ENCODE measurements at places on chromosomes 2 and 18.

GRCh38 chr18:76805221-76805620, 17.1 kb upstream of the ZNF236 start:
- DNase-seq: no peak

DNA sequence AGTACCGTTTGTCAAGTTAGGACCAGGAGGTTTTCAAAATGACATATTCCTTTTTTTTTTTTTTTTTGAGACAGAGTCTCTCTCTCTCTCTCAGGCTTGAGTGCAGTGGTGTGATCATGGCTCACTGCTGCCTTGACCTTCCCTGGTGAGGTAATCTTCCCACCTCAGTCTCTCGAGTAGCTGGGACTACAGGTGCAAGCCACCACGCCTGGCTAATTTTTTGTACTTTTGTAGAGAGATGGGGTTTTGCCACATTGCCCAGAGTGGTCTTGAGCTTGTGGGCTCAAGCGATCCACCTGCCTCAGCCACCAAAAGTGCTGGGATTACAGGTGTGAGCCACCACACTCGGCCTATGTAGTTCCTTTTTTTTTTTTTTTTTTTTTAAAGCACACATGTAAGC, 127.9 kb upstream of the SEC11C start:
- no peak for DNase-seq

GRCh38 chr18:2114289-2114688, 457.0 kb downstream of the METTL4 start:
- DNase-seq: no peak

DNA sequence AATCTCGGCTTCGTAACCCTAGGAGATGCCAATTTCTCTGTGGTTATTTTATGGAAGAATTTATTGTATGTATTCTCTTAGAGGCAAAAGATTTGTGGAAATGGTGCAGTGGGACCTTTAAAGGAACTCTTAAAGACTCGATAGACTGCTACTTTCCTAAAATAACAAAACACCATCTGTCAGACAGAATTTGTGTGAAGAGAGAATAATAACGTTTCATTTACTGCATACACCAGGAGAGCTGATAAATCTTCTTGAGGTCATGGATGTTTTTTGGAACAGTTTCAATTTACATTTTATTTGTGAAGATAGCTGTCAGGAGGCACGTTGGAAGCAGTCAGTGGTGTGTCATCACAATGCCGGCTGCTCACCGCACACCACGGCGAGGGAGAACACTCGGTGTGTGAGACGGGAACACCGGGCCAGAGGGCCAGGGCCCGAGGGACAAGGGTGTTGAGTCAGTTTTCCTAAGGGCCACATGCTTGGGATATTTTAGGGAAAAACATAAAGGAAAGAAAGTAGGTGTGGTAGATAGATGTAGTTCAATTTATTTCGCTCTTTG, 1681.0 kb upstream of the DDX18 start:
- no peak for DNase-seq

GRCh38 chr2:63975437-63976124, 43.6 kb downstream of the VPS54 start:
- no peak for DNase-seq

DNA sequence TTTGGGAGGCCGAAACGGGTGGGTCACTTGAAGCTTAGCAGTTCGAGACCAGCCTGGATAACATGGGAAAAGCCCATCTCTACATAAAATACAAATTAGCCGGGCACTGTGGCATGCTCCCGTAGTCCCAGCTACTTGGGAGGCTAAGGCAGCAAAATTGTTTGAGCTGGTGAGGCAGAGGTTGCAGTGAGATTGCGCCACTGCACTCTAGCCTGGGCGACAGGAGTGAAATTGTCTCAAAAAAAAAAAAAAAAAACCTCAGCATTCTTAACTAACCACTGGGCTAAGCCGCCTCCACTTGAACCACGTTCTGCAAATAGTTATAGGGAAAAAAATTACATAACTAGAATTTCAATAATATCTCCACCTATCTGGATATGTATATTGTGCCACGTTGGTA, 2.3 kb downstream of the FOXI3 start:
- DNase-seq: no peak

- no peak for DNase-seq
Measured at GRCh38 chr2:16553226-16553625, 112.4 kb downstream of the CYRIA start.

- peak; percentile 39 for DNase-seq
Measured at GRCh38 chr18:49447810-49448745, 12.4 kb downstream of the DYM start.

DNA sequence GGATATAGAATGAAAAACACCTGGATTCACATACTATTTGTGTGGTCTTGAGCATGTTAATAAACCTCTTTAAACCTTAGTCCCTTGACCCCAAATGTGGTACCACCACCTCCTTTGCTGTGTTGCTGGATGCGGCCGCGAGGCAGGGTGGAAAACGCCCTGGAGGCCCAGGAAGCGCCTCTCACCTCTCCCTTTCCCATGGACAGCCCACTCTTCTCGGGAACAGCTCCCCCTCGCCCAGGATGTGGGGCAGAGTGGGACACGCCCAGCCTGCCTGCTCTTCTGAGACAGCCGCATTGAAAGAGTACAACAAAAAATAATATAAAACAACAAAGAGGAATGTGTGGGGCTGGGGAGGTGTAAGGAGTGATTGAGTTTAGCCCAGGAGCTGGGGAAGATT, 549.0 kb upstream of the ID2 start:
- DNase-seq: no peak

DNA sequence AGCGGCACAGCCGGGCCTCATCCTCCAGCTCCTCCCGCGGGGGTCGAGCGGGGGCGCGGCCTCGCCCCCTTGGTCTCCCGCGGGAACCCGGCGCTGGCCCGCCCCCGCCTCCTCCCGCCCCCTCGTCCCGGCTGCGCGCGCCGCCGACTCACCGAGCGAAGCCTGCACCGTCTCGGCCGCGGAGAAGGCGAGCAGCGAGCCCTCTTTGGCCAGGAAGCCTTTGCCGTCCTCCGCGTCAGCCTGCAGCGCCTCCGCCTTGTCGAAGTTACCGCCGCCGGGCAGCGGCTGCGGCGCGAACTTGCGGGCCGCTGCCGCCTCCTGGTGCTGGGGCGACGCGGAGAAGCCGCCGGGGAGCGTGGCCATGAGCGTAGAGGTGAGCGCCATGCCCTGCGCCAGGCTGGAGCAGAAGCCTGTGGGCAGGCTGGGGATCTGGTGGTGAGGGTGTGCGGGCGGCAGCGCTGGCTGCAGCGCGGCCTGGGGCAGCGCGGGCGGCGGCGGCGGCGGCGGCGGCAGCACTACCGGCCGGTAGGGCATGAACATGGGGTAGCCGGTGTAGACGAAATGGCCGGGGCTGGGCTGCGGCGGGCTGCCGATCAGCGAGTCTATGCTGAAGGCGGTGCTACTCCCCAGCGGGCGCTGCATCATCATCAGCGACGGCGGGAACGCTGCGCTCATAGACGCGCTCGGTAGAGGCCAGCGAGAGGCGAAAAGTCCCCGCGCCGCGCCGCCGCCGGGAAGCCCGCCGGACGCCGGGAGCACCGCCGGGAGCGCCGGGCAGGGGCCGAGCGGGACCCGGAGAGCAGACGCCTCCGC, 683 bp downstream of the GBX2 start:
- DNase-seq: no peak

DNA sequence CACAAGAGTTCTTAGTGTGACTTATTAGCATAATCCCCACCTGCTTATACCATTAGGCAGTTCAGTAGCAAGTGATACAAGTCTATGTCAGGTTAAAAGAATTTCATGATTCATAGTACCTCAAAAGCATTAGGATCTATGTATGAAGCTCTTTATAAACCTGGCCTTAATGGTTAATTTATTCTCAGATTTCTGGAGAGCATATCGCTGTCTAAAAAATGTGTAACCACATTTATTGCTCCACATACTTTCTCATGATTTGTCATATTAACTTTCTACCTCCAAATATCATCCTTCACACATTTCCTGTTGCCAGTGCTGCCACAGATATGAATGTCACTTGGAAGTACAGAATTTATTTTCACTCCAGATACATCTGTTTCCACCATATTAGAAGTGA, 332.8 kb upstream of the MAP2 start:
- DNase-seq: no peak

DNA sequence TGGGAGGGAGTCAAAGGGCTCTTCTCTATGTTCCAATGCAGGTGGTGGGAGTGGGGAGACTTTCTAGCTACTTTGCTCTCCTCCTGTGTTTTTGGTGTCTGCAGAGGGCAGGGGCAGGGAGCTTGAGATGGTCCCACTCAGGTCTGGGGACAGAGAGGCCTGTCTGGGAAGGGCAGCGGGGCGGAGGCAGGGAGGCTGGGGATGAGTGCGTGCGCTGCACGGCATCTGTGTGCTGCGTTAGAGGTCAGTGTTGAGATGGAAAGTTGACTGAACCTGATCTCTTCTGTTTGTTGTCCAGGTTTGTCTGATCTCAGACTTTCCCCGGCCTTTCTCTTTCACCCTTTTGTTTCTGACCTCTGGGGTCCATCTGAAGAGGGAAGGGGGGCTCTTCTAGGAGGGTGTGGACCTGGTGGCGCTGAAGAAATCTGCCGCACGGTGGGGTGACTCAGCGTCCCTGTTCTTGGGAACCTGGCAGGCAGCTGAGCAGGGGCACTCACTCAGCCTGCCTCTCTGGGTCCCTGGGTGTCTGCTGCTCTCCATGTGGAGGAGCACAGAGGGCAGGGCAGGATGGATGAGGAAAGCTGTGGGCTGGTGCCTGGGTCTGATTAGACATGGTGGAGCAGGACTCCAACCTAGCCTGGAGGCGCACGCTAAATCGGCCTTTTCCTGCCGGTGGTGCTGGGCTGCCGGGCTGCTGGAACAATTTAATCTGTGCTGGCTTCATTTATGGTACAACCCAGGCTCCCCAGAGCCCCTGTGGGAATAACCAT, 24.1 kb downstream of the IGFBP2 start:
- DNase-seq: no peak

DNA sequence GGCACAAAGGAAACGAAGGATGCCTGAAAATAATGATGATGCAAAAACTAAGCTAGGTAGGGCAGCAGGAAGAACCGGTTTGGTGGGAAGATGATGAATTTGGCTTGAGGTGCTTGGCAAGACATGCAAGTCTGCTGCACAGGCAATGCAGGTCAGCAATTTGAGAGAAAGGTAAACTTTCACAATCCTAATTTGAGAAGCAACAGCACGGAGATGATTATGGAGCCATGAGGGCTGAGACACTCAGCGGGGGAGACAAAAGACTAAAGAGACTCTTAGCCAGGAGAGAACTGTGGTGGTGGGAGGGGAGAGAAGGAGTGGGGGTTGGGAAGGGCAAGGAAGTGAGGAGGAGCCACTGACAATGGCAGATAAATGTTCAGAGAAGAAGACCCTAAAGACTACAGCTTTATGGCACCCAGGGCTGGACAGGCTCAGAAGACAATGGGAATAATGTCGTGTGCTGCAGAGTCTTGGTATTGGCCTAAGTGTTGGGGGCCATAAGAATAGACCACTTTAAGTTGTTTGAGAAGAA, 19.4 kb upstream of the RNF149 start:
- no peak for DNase-seq

GRCh38 chr18:31275722-31276463, 42.1 kb upstream of the DSG1 start:
- DNase-seq: no peak

GRCh38 chr2:197281421-197281820, 29.2 kb downstream of the ANKRD44 start:
- no peak for DNase-seq

DNA sequence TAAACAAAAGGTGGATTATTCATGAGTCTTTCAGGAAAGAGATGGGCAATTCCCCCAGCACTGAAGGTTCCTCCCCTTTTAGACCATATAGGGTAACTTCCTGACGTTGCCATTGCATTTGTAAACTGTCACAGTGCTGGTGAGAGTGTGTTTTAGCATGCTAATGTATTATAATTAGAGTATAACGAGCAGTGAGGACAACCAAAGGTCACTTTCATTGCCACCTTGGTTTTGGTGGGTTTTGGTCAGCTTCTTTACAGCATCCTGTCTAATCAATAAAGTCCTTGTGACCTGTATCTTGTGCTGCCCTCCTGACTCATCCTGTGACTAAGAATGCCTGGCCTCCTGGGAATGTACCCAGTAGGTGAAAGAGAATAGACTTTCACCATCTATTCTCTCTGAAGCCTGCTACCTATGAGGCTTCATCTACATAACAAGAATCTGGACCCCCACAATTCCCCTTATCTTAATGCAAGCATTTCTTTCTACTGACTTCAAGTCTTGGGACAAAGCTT, 148.7 kb downstream of the CABLES1 start:
- peak; percentile 15 for DNase-seq

DNA sequence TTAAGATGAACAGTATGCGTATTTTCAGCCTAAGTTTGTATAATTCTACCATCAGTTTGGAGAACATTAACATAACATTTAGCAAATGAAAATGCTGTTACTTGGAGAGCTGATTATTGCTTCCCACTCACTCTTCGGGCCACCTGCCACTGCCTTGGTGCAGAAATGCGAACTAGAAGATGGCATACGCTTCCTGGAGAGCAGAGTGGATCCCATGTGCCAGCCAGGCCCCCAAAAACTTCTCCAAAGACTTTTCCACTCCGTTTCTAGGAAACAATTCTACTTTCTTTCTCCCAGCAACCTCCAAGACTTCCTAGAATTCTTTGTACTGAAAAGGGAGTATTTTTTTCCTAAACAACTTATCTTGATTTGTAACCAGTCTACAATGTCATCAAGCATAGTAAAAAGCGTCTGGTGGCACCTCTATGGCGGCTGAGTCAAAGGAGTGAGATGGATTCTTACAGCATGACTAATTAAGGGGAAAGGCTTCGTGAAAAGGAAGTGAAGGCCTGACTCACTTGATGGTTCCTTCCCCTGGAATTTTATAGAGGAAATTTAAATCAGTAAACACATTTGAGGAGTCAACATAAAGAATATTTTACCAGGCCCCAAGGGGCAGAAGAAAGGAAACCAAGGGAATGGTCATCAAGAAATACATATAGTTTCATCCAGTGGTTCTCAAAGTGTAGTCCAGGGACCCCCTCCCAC, 36.6 kb downstream of the FEZ2 start:
- DNase-seq: no peak

DNA sequence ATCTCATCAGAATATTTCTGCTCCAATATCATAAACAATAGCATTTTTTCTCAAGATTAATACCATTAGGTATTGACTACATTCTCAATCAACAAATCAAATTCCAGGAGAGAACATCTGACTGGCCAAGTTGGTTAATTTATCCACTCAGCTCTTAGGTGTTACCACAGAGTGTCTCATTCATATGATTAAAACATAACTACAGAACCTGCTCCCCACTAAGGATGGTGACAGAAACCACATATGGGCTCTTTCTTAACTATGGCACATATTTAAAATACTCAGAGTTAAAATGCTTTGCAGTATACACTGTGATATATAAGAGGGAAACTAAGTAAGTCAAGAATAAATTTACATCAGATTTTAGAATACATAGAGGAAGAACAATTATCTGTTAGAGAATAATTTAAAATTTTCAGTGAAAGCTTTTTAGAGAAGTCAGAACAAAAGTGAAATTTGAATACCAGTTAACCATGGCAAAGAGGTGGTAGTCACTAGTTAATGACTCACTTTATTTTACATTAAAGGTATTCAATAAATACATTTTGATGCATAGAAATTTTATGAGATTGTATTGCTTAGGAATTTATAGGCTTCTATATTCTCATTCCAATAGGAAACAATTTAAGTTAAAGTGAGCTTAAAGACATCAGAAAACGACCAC, 1120.8 kb upstream of the TMEFF2 start:
- DNase-seq: no peak

- no peak for DNase-seq
Measured at GRCh38 chr2:136205615-136206014, 87.7 kb upstream of the CXCR4 start.

- DNase-seq: no peak
Measured at GRCh38 chr2:62586981-62587380, 81.0 kb upstream of the TMEM17 start.
